Smooth muscle cell of the pulmonary artery (primary cell): ENCODE measurements at places on chromosomes 1 and 21. TPM values are rescaled to one million over a fixed set of nuclear protein-coding genes. Genes with fewer than 3 reads are reported as not detected.

The CELSR2 gene
- total RNA-seq: 4.8 and 6.3 TPM in 2 replicates

The KCNT2 gene
- 6.6 and 10.8 TPM in 2 replicates for total RNA-seq

The PEAR1 gene
- total RNA-seq: 12.7 and 15.9 TPM in 2 replicates

The C1orf159 gene
- total RNA-seq: 4.6 and 6.6 TPM in 2 replicates

The CYP4A22 gene
- total RNA-seq: not detected in 2 replicates

The TSSK3 gene
- 0.13 and 0.17 TPM in 2 replicates for total RNA-seq

The IL19 gene
- total RNA-seq: not detected in 2 replicates

The CLDN14 gene
- 0.26 and 1.1 TPM in 2 replicates for total RNA-seq

The PIK3R3 gene
- total RNA-seq: 3.8 TPM in 2 replicates

The LCE1B gene
- not detected in 2 replicates for total RNA-seq

The FMN2 gene
- 17.4 and 21.0 TPM in 2 replicates for total RNA-seq

The KANK4 gene
- total RNA-seq: 0.07 and 5.3 TPM in 2 replicates

The TFB2M gene
- 12.2 and 12.6 TPM in 2 replicates for total RNA-seq

The F5 gene
- total RNA-seq: under 0.01 TPM in 1 of 2 replicates, not detected in the other

The EFNA4 gene
- total RNA-seq: 4.6 and 6.5 TPM in 2 replicates

The SESN2 gene
- 15.8 and 32.8 TPM in 2 replicates for total RNA-seq

The KRTAP7-1 gene
- total RNA-seq: not detected in 2 replicates

The TADA1 gene
- total RNA-seq: 7.7 and 8.3 TPM in 2 replicates

The NUF2 gene
- total RNA-seq: 2.4 and 7.0 TPM in 2 replicates

The RNF187 gene
- total RNA-seq: 76.2 and 102 TPM in 2 replicates

The TCHH gene
- total RNA-seq: 0.03 TPM in 1 of 2 replicates, not detected in the other

The MSH4 gene
- total RNA-seq: 0.33 and 0.52 TPM in 2 replicates

The IVL gene
- not detected in 2 replicates for total RNA-seq

The ST6GALNAC3 gene
- 0.26 and 0.36 TPM in 2 replicates for total RNA-seq

The ZBTB8A gene
- total RNA-seq: 6.9 and 7.2 TPM in 2 replicates

The KRTAP12-2 gene
- not detected in 2 replicates for total RNA-seq

The KCNK2 gene
- 1.7 and 16.3 TPM in 2 replicates for total RNA-seq

The SPRR4 gene
- total RNA-seq: not detected in 2 replicates

The TNFRSF18 gene
- not detected in 2 replicates for total RNA-seq

The NOS1AP gene
- total RNA-seq: 0.20 TPM in 1 of 2 replicates, not detected in the other
